NCI-H146 (cell line): ENCODE measurements at places on chromosomes 13 and 19.

GRCh38 chr19:30682999-30683536, 310.9 kb downstream of the ZNF536 start:
- peak; percentile 48 for DNase-seq

GRCh38 chr19:11345122-11345803, 805 bp downstream of the TMEM205 start:
- DNase-seq, result no peak

- no peak for DNase-seq
Observed at GRCh38 chr13:44726778-44727177, 150.6 kb upstream of the TSC22D1 start.

DNA sequence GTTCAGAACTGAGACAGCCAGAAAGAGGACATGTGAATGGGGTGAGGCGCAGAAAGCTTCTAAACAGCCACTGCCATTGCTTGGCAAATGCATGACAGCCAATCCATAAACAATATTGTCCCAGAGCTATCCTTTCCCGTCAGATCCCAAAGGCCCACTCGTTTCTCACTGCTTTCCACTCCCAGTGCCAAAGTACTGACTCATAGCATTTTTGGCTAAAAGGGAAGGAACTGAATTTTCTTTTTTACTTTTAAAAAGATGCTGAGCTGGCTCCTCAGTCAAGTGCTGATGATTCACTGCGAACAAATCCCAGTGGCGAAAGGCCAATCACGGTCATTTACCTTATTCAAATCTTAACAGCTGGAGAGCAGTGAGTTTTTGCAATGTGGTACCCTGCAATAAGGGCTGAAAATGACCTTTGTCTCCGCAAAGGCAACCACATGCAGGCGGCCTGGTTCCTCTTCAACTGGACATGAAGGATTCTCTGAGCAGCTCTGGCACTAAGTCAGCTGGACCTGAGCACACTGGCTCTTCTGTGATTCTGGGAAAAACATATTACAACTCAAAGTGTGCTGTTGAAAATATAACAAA, 151.7 kb downstream of the DCLK1 start:
- no peak for DNase-seq

DNA sequence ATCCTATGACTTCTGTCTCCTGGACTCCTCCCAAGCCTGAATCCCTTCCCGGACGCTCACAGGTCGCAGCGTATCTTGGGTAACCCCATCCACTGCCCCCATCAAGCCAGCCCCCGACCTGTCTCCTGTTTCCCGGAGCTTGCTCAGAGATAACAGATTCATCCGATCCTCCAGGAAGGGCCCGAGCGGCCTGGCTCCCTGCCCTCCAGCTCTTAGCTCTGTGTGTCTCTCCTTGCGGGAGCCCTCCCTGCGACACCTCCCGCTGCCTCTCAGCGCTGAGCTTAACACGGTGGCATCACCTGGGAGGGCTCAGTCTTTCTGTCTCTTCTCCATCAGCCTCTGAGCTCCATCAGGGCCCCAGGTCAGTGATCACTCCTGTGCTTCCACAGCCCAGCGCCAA, 4.3 kb upstream of the TMEM255B start:
- DNase-seq, result no peak

DNA sequence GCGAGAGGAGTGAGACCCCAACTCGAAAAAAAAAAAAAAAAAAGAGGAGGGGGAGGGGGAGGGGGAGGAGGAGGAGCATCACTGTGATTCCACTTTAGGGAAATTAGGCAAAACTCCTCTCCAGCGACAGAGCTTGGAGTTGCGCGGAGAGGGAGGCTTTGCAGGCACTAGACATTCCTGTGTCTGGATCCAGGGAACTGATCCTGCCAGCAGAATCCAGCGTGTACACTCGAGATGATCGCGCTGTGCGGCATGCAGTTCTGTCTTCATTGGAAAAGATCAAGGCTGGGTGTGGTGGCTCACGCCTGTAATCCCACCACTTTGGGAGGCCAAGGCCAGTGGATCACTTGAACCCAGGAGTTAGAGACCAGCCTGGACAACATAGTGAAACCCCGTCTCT, 29.6 kb upstream of the KLF2 start:
- DNase-seq, result no peak

DNA sequence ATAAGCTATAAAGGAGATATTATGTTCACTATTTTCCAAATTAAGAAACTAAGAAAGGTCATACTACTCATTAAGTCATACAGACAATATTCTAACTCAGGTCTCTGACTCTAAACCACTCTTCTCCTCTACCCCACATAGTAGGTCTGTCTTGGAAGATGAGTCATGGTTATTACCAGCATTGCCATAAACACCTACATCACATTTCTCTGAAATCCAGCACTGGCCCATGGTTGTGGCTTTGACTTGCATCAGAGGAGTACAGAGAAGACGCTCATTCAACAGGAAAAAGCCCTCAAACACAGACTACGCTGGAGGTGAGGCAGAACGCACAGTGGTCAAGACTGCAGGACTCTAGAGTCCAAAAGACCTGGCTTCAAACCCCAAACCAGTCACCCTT, 476.8 kb downstream of the COG6 start:
- no peak for DNase-seq

DNA sequence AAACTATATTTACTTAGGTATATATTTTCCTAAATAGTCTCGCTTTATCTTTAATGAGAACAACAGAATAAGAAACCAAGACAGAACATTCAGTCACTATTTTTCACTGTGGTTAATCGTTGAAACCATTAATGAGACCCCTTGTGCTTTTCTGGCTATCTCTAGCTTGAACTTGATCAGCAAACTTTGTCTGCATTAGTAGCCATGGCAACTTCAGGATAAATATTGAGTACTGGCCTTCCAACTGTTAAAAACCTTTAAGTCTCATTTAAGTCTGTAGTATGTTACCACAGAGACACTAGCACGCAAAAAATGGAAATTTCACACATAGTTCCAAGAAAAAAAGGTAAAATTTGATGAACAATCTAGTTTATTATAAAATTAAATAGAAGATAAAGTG, 946.0 kb downstream of the SLITRK5 start:
- peak; percentile 46 for DNase-seq

DNA sequence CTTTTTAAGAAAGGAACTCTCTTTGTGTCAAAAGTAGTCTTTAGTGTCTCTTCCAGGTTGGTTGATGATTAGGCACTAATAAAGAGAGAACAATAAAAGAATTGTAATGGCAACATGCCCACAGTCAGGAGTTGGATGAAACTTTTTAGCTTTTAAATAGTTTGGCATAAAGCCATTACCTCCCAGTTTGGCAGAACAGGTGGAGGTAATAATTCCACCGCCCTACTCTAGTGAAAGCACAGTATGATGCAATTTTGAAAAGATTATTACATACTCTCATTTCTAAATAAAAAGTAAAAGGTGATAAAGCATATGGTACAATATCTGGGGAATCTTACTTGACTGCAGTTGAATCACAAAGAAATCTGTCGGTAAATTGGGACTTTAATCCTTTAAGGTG, 497.6 kb downstream of the SUCLA2 start:
- no peak for DNase-seq

- DNase-seq, result no peak
Observed at GRCh38 chr19:44587963-44588770, 25.2 kb upstream of the IGSF23 start.

- DNase-seq, result no peak
Observed at GRCh38 chr13:79533781-79534400, 52.9 kb downstream of the NDFIP2 start.
